ENCODE measurements at places on chromosomes 6 and 20. TPM values are rescaled to one million over a fixed set of nuclear protein-coding genes. Genes with fewer than 3 reads are reported as not detected.
A peak's percentile ranks its signal among the peaks of the same experiment; 100 is the strongest.

- DNase-seq = peak; percentile 35
Observed at GRCh38 chr6:40334496-40335270, 252.5 kb downstream of the LRFN2 start.

DNA sequence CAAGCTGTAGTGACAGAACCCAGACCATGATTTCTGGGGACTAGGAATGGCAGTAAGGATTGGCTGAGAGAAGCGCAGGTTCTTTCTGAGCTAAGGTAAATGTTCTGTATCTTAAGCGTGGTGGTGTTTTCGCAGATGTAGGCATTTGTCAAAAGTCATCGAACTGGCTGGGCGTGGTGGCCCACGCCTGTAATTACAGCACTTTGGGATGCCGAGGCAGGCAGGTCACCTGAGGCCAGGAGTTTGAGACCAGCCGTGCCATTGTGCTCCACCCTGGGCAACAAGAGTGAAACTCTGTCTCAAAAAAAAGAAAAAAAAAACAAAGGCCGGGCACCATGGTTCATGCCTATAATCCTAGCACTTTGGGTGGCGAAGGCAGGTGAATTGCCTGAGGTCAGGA lies 40.7 kb upstream of the EYA2 start:
- no peak for DNase-seq

LPA gene
- total RNA-seq = not detected

COL9A3 gene
- not detected for total RNA-seq

Data from osteoblast (primary cell).